ENCODE measurements at places on chromosomes 11 and 22. TPM values are rescaled to one million over a fixed set of nuclear protein-coding genes. Genes with fewer than 3 reads are reported as not detected.

The AQP11 gene
- 0.33 TPM for total RNA-seq

The TMPRSS13 gene
- 0.26 TPM for total RNA-seq

The PLAAT5 gene
- 0.13 TPM for total RNA-seq

The OTOG gene
- total RNA-seq = not detected

The CASP1 gene
- 11.5 TPM for total RNA-seq

DNA sequence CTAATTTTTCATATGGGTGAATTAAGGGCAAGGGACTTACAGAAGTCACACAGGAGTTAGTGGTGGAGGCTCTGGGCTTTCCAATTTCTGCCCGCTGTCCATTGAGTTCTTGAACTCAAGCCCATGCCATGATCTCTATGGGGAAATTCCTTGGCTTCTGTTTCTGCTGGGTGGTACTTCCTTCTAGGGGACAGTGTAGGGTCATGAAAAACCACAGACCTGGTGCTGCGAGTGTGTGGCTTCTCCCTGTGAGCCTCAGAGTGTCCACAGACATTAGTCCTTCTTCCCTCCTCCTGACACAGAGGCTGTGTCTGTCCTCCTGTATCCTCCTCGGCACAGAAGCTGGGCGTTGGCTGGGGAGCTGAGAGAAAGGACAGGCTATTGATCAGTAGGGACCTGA, 6.3 kb upstream of the SEZ6L start:
- no peak for DNase-seq

DNA sequence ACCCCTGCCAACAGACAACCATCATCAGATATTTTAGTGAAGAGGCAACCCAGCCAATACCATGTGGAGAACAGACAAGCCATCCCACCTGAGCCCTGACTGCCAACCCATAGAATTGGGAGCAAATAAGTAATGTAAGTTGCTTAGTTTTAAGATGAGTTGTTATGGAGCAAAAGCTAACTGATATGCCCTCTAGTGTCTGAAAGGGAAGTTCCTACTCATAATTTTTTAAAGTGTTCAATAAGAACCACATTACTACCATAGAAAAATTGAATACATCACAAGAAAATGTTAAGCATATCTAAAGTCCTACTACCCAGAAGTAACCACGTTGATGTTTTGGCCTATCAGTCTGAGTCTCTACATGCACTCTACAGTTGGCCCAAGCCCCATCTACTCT, 50.8 kb upstream of the SLC36A4 start:
- no peak for DNase-seq

GRCh38 chr22:35645646-35646045, 2.6 kb upstream of the APOL6 start:
- no peak for DNase-seq

DNA sequence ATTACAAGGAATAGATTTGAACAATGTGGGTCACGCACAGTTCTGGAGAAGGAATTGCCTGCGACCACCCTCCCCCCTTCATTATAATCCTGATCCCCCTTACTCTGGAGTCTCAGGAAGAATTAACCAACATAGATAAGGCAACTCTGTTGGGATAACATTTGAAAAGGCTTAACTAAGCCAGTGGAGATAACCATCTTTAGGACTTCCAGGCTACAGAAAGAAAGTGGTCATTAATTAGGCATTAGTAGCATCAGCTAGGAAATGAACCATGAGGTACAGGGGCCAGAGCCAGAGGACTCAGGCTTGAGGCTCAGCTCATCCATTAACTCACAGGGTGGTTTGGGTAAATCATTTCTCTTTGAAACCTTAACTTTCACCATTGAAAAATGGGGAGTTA, 720.0 kb upstream of the API5 start:
- DNase-seq = no peak

All from activated T-cell treated with anti-CD3 and anti-CD28 coated beads, Interleukin-2, amount 50 U/mL, for 4 hours (primary cell).